Mesenteric fat pad (tissue), 1 donor: ENCODE measurements at places on chromosomes 4 and X. TPM values are rescaled to one million over a fixed set of nuclear protein-coding genes. Genes with fewer than 3 reads are reported as not detected.

The SPANXA2 gene
- not detected for total RNA-seq

The PRRG3 gene
- total RNA-seq = 0.32 TPM

The ERAS gene
- not detected for total RNA-seq

DNA sequence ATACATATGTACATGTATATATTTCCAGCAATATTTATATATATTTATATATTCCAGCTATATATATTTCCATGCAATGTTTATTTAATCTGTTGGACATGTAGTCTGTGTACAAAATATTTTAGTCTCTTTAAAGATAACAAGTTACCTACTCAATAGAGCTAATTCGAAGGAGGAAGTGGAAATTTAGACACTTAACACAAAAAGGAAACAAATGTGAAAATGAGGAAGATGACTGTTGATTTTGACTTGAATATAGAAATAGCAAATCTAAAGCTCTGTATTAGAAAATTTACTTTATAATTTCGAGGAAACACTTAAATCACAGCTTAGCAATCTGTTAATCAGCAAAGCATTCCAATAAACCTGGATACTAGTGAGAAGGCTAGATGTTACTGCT, 1064.4 kb downstream of the PCDH7 start:
- no peak for DNase-seq

- no peak for DNase-seq
Observed at GRCh38 chr4:46954643-46955042, 38.7 kb downstream of the GABRA4 start.

GRCh38 chrX:104105330-104106262, 6.7 kb upstream of the ZCCHC18 start:
- DNase-seq = no peak
